ENCODE measurements at places on chromosomes 1 and 21.

DNA sequence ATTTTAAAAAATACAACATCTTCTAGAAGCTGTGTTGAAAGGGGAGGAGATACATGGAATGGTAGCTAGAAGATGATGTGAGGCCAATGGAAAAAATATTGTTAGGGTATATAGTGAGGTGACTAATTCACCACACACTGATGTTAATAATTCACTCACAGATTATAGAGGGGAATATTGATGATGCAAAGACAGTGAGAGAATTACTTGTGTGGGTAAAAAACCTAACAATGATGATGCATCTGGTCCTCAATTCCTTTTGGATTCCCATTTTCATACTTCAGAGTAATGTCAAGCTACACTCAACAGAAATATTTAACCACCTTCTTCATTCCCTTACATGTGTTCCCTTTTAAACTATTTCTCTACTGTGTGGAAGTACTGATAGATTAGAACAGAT, 169.5 kb upstream of the DPYD start:
- DNase-seq: no peak

DNA sequence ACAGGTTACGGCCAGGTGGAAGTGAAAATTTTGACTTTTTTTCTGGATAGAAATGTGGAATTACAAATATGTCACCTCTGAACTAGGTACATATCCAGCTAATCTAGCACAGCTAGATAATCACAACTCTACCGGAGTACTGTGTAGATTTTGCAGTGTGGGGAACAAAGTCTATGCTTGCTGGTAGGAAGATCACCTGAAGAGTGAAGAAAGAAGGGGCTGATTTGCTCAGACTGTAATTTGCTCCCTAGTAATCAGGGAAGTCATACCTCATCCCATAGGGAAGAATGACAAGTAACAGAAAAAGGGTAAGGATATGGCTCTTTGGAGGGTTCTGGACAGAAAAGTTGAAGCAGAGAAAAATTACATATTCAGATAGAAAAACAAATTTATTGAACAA, 319.6 kb upstream of the TMPRSS15 start:
- DNase-seq: no peak

- no peak for DNase-seq
Measured at GRCh38 chr1:237972186-237972585, 81.5 kb upstream of the ZP4 start.

DNA sequence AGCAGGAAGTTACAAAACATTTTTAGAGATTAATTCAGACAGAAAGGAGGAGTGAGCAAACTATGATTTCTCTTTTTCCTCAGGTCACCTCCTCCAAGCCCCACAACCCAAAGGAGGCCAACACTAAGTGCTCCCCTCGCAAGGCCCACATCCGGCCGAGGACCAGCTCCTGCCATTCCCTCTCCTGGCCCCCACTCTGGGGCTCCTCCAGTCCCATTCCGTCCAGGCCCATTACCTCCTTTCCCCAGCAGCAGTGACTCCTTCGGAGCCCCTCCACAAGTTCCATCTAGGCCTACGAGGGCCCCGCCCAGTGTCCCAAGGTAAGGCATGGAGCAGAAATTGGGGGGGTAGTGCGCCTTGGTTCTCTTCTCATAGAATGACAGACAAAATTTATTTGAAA, 32.0 kb upstream of the C1orf105 start:
- no peak for DNase-seq

GRCh38 chr21:34282223-34282622, 81.6 kb upstream of the KCNE2 start:
- no peak for DNase-seq
